ENCODE measurements at places on chromosomes 2 and 18.

DNA sequence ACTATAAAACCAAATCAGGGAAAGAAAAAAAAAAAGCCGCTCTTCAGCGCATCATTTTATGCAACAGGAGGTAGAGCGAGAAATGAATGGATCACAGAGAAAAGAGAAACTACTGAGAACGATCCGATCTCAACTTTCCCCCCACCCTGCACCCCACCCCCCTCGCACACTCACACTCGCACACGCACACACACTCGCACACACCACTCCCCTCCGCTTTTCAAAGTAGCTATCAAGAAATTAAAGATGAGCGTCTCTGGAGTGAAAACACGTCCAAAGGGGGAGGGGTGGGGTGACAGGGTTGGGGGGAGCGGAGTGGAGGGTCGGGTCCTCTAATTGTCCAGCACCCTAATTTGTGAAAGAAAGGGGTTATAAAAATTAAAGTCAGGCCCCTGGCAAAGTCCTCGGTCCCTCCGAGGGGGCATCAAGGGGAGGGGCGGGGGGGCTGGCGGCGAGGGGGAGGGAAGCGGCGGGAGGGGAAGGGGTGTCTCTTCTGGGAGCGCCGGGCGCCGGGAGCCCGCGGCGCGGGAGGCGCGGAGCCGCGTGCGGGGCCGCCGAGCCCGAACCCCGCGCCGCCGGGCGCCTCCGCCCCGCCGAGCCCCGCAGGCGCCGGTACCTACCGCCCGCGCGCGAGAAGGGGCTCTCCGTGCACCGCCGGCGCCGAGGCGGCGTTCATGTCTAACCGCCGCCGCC lies 428 bp downstream of the TCF4 start:
- no peak for DNase-seq

- DNase-seq, result no peak
Observed at GRCh38 chr2:64210816-64211215, 66.6 kb upstream of the PELI1 start.

- DNase-seq, result no peak
Observed at GRCh38 chr2:123495241-123495640, 529.8 kb upstream of the CNTNAP5 start.

- DNase-seq, result no peak
Observed at GRCh38 chr2:234694244-234695013, 197.5 kb upstream of the ARL4C start.

- no peak for DNase-seq
Observed at GRCh38 chr18:62365420-62365819, 40.3 kb downstream of the TNFRSF11A start.
